ENCODE measurements at places on chromosomes 12 and 14.

DNA sequence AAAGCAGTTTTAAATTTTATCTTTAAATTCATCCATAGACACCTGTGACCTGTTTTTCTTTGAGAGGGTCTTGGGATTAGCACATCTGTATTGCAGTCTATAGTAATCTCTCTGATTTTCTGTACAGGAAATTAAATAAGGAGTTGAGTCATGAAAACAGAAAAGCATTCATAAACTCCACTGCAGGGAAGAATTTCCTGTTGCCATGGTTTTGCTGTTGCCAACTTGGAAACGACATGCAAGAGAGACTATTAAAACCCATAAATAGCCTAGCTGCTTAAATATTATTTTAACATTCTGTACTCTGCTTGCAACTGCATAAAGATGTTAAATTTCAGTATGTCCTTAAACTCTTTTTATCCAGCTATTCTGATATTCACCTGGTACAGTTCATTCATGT, 281.0 kb upstream of the RGS6 start:
- DNase-seq = peak; percentile 69

DNA sequence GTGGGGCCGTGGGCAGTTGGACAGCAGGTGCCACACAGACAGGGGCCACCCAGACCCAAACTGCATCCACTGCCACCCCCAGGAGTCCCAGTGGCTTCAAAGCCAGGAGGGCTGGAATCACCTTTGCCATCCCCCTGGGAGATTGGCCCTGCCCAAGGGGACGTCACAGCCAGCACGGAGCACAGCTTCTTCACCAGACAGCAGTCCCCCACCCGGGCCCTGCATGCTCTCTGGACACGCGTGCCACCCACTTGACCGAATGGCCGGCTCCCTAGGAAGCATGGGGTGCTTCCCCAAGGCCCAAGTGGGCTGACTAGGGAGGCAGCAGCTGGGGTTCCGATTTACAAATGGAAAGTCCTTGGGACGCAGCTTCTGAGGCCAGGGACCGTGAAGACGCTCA, 17.3 kb downstream of the DHX37 start:
- DNase-seq = no peak

DNA sequence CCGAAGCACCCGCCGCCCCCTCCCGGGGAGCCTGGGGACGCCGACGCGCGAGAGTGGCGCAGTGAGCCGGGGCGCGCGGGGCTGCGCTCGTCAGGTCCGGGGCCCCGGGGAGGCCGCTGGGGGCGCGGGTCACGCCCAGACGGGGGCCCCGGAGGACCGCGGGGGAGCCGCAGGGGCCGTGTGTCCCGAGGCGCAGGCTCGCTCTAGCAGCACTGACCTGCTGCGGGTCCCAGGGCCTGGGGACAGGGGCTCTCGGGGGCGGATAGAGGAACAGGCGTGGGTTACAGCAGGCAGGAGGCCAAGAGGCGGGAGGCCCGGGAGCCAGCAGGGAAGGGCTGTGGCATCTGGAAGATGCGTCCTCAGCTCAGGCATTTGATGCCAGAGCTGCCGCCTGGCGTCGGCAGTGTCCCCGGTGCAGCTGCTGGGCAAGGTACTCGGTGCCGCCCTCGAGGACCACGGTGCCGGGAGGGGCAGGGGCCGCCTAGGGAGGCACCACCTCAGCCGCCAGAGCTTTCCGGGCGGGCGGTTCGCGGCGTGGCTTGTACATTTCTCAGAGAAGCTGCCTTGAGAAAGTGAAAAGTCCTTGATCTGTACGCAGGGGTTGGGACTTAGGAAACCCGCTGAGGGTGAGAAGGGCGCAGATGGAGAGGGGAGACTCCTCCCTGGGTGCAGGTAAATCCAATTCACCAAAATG, 1.2 kb downstream of the WNT5B start:
- DNase-seq = no peak

- no peak for DNase-seq
Observed at GRCh38 chr12:120381752-120382419, 12.9 kb upstream of the MSI1 start.

GRCh38 chr14:71354801-71355200, 447.5 kb downstream of the PCNX1 start:
- peak; percentile 10 for DNase-seq

- DNase-seq = peak; percentile 45
Observed at GRCh38 chr12:124390442-124391097, 95.7 kb downstream of the RFLNA start.

DNA sequence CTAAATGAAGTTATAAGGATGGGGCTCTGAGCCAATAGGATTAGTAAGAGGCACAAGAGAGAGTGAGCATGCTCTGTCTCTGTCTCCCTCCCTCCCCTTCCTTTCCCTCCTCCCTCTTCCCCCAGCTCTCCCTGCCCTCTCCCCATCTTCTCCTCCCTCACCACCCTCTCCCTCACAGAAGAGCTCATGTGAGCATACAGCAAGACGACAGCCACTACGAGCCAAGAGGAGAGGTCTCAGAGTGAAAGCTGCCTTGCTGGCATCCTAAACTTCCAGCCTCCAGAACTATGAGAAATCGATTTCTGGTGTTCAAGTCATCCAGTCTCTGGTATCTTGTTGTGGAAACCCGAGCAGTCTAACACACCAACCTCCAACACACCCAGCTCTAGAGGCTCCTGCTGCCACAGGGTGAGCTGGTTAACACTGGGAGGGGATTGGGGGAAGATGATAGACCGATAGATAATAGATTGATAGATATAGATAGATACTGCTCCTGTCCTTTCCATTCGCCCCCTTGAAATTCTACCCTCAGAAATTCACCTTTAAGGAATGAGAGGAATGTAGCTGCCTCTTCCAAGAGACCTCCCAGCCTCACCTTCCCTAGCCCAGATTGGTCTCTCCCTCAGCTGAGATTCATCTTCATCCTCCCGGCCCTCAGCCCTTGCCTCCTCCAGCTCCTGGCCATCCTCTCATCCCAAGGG, 25.8 kb upstream of the ACTN1 start:
- no peak for DNase-seq

GRCh38 chr14:79699206-79699605, 512.1 kb downstream of the DIO2 start:
- no peak for DNase-seq

GRCh38 chr12:70732287-70732686, 95.1 kb upstream of the PTPRB start:
- no peak for DNase-seq

DNA sequence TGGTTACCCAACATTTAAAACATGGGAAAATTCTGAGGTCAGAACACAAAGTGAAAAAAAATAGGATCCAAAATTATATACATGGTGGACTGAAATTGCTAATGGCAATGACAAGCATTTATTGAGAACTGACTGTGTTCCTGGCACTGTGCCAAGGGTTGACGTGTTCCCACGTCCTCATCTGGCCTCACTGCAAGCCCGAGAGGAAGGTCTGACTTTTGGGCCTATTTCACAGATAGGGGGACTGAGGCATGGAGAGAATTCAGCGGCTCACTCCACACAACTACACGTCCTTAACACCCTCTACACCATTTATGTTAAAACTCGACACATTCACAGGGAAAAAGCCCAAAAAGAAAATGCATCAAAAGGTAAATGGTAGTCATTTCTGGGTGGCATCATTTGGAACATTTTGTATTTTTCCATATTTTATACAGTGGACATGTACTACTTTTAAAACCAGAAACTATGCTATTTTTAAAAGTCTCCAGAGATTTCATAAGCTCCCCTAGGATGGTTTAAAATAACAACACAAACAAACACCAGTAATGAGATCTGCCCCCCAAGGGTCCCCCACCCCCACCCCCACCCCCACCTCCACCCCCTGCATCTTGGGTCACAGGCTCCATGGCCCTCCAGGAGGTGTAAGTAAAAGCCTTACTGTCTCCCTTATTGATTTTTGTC, 27.7 kb downstream of the CLMN start:
- DNase-seq = no peak

DNA sequence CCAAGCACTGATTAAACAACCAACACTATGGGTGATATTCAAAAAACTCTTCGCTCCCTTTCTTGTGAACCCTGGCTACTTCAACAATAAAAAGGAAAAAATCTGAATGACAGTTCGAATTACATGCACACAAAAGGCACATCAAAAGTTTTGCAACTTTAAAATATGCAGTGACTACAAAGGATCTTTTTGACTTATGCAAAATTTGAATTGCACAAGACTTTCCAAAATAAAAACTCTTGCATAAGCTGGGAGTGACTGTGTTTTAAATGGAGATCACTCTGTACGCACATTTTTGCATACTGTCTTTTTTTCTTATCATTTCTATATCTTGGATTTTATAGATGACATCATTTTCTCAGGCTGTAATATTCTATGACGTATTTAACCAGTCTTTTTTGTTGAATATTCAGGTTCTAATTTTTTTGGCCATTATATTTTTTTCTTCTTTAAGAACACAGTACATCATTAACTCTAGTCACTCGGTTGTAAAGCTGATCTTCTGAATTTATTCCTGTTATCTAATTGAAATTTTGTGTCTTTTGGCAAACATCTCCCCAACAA, 667.6 kb upstream of the TBX3 start:
- no peak for DNase-seq

- DNase-seq = no peak
Observed at GRCh38 chr12:16685107-16685506, 79.1 kb upstream of the LMO3 start.

GRCh38 chr14:44963044-44963528, 1.1 kb downstream of the TOGARAM1 start:
- DNase-seq = no peak

GRCh38 chr12:108379823-108380222, 40.7 kb upstream of the CMKLR1 start:
- DNase-seq = no peak

GRCh38 chr12:11540615-11541310, 108.7 kb upstream of the ETV6 start:
- DNase-seq = no peak

GRCh38 chr14:38063711-38064320, 143.9 kb upstream of the SSTR1 start:
- DNase-seq = no peak

GRCh38 chr12:27493260-27493940, 30.6 kb upstream of the PPFIBP1 start:
- no peak for DNase-seq

- no peak for DNase-seq
Observed at GRCh38 chr12:117710121-117710520, 258.7 kb downstream of the KSR2 start.

GRCh38 chr12:29883525-29883924, 99.8 kb upstream of the TMTC1 start:
- no peak for DNase-seq

DNA sequence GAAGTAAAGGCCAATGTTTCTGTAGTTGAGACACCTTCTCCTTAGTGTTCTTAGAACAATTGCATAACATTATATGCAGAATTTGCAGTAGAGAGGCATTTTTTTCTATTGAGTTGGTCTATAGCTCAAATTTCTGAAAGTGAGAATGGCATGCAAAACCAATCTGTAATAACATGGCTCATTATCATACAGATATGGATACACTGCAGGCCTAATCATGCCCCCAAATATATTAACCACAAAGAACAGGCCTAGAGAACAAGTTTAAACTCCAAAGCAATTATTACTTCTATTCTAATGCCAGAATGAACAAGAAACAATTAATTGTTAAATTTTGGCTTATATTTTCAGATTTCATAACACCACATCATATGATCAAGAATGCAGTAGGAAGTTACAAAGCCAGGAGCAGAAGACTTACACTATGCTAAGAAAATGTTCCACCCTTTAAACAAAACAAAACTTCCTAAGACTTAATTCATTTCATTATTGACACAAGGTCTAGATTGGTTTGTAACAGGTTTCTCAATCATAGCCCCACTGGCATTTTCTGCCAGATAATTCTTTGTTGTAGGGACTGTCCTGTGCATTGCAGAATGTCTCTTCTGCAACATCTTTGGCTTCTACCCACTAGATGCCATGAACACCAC, 26.9 kb downstream of the TMTC1 start:
- DNase-seq = no peak

DNA sequence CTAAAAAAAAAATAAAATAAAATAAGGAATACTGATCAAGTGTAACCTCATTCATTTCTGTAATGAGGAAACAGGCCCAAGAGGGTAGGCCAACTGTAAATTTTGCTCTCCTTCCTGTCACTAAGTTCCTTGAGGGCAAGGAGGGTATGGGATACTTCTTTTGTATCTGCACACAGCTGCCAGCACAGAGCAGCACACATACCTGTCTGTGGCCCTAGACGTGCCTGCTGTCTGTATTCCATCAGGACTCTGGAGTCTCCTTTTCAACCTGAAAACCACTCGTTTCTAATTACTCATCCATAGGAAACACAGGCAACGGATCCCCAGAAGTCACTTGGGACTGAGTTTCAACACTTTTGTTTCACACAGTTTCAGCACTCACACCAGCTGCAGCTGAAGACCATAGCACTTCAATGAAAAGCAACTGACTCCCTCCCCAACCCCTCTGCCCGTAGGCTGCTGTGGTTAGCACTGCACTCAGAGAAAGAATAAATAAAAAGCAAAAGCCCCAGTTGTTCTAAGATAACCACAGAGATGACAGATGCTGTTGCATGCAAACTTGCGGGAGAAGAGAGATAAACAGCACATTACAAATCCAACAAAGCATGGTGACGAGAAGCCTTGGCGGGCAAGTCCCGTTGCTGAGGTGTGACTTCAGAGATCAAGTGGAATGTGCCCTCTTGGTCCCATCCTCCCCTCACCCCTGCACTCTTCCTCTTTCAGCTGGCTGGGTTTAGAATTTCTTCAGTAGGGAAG, 24.9 kb downstream of the CRACR2A start:
- peak; percentile 13 for DNase-seq

GRCh38 chr14:54529811-54530210, 20.1 kb downstream of the CGRRF1 start:
- DNase-seq = no peak

DNA sequence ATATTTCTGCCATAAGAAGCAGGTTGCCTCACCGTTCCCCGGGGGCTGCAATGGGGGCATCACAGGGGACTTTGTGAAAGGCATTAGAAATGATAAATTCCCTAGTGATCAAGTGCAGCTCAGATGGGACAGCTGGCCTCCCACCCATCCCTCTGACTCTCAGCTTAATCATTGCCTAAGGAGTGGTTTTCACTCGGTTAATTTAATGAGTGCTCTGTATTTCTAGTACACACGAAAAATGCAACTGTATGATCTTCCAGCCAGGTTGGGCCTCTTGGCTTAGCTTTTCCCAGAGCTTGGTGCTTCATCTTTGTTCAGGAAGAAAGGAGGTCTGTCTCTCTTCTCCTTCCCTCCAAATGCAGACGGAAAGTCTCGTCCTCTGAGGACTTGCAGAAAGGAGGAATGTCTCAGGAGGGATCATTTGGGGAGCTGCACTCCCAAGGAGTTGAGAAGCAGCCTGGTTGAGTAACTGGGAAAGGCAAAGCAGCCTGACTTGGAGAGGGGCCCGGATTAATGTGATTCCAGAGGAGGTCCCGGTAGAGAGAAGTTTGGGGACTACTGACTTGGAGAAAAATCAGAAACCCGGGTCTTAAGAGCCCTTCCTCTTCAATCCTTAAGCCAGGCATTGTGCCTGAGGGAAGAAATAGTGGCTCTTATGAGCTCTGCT, 7.2 kb downstream of the CD9 start:
- peak; percentile 77 for DNase-seq

GRCh38 chr12:1732914-1733313, 42.0 kb downstream of the ADIPOR2 start:
- DNase-seq = no peak

- peak; percentile 36 for DNase-seq
Observed at GRCh38 chr14:39430762-39431415, 1.3 kb downstream of the FBXO33 start.

- DNase-seq = peak; percentile 38
Observed at GRCh38 chr12:42217656-42218055, 20.4 kb downstream of the YAF2 start.
